Stimulated activated CD4-positive, alpha-beta T cell treated with anti-CD3 and anti-CD28 coated beads, TNF-alpha, amount 100 ng/mL, for 1 hour (primary cell): ENCODE measurements at places on chromosomes 12 and 14.

GRCh38 chr12:64883264-64884163 lies 59.1 kb downstream of the TBC1D30 start:
- DNase-seq, result no peak

DNA sequence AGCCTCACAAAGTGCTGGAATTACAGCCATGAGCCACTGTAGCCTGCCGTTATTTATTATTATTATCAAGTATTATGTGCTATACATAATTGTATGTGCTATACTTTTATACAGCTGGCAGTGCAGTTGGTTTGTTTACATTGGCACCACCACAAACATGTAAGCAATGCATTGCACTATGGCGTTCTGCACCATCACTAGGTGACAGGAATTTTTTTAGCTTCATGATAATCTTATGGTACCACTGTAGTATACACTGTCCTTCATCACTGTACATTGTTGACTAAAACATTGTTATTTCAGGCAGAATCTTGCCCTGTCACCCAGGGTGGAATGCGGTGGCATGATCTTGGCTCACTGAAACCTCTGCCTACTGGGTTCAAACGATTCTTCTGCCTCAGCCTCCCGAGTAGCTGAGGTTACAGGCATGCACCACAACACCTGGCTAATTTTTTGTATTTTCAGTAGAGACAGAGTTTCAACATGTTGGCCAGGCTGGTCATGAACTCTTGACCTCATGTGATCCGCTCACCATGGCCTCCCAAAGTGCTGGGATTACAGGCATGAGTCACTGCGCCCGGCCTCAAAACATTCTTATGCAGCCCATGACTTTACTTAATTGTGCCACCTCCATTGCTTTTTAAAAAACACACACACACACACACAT lies 17.1 kb downstream of the MRPL42 start:
- no peak for DNase-seq

DNA sequence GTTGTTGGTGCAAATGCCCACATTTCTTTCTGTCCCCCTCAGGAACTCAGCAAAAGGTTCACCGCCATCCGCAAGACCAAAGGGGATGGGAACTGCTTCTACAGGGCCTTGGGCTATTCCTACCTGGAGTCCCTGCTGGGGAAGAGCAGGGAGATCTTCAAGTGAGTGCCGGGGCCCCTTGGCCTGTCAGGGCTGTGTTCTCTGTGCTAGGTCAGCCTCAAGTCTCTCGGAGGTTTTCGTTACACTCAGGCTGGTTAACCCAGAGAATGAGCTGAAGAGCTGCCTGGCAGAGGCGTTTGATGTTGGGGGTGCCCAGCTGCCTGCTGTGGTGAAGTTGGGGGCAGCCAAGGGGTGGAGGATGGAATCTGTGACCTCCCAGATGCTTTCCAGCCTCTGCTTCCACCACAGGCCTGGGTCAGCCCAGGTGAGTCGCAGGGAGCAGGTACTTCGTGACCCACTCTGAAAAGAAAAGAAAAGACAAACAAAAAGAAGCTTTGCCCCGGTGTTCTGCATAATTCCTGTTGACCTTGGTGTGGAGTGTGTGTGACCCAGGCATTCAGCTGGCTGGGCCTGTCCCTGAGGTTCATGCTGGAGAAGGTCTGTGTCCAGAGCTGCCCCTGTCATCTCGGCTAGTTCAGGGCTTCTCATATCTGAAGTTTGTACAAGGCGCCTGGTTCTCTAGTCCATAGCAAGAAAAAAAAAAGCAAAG lies 12.9 kb downstream of the OTUB2 start:
- DNase-seq, result no peak

GRCh38 chr12:125406131-125406530 lies 340.9 kb downstream of the AACS start:
- no peak for DNase-seq

- no peak for DNase-seq
These were observed 11.5 kb upstream of the LGMN start for GRCh38 chr14:92759679-92760523.

GRCh38 chr12:103698752-103699560 lies 111.9 kb downstream of the STAB2 start:
- no peak for DNase-seq

GRCh38 chr12:63989301-63989845 lies 144.9 kb downstream of the SRGAP1 start:
- DNase-seq, result no peak

DNA sequence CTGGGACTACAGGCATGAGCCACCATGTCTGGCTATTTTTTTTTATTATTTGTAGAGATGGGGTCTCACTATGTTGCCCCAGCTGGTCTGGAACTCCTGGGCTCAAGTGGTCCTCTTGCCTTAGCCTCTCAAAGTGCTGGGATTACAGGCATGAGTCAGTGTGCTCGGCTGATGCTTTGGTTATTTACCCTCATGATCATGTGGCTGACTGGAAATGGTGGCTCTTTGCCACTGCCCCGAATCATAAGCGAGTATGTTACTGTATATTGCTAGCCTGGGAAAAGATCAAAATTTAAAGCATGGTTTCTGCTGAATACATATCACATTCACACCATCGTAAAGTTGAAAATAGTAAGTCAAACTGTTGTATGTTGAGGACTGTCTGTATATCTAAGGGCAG lies 101.1 kb downstream of the RGS6 start:
- DNase-seq, result no peak

GRCh38 chr12:1093166-1093751 lies 102.2 kb downstream of the ERC1 start:
- no peak for DNase-seq

DNA sequence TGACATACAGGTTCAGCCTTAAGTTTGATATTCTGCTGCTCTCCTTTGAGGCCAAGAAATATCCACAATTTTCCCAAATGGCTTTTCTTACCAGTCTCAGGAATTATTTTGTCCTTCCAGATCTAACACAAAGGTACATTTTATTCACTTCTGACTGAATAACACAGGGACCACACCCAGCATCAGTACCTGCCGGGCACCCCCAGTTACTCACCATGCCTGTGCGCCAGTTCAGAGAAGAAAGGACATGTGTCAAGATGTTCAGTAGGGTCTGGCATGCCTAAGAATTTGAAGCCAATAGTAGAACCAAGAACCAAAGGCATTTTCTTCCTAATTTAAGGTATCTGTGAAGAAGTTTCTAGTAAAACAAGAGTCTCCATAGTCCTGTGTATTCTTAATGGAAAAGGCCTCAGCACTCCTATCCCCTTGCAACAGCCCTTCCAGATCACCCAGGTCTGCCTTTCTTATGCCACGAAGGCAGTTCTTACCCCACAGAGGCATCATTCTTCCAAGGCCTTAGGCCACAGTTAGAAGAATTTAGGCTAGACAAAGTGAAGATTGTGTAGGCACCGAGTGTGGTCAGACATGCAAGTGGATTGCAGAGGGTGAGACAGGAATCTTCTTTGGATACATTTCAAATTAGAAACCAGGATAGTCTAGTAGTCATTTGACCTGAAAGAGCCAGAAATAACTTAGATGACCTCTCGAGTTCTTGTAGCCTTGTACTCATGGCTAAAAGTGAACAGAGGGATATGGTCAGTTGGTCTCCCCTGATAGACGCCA lies 140.1 kb upstream of the HIF1A start:
- no peak for DNase-seq

DNA sequence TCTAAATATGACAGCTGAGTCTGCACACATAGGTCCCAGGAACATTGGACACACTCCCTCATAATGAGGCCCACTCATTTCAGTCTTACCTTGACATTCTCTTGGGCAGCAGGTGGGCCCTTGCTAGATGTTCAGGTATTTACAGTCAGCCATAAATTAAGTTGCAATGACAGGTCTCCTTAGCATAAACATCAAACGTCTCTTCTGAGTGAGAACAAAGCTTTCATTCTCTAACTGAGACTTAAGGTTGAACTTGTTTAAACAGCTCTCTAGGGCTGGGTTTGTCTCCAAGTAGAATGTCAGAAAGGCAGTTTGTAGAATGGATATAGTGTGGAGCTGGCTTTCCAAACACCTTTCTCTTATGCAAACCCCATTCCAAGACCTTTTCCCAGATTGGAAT lies 10.3 kb downstream of the ACVR1B start:
- DNase-seq, result no peak

- no peak for DNase-seq
These were observed 275.6 kb upstream of the PPFIA2 start for GRCh38 chr12:82034769-82035168.

- no peak for DNase-seq
These were observed 94.8 kb downstream of the SLC24A4 start for GRCh38 chr14:92417759-92418158.

GRCh38 chr12:97229004-97229403 lies 233.6 kb upstream of the RMST start:
- DNase-seq, result no peak

GRCh38 chr14:96203635-96204034 lies 1.0 kb upstream of the BDKRB2 start:
- no peak for DNase-seq

GRCh38 chr12:84994426-84994825 lies 41.7 kb downstream of the TSPAN19 start:
- no peak for DNase-seq

GRCh38 chr12:122753319-122753650 lies 661 bp downstream of the DENR start:
- DNase-seq, result no peak

DNA sequence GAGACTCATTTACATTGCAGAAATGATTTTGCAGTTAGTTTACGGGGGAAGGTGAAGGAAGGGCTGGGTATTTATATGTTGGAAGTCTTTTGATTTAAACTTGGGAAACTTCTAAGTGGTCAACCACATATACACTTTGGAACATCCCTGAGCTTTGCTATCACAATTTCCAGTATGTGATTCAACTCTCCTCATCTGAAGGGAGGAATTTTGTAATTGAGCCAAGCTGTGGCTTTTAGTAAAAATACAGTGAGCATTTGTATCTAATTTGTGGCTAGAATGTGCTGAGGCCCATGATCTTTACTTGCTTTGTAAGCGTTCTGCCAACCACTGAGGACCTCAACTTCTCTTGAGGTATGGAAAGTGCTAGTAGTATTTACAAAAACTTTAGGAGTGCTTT lies 235.0 kb upstream of the PDZRN4 start:
- no peak for DNase-seq

DNA sequence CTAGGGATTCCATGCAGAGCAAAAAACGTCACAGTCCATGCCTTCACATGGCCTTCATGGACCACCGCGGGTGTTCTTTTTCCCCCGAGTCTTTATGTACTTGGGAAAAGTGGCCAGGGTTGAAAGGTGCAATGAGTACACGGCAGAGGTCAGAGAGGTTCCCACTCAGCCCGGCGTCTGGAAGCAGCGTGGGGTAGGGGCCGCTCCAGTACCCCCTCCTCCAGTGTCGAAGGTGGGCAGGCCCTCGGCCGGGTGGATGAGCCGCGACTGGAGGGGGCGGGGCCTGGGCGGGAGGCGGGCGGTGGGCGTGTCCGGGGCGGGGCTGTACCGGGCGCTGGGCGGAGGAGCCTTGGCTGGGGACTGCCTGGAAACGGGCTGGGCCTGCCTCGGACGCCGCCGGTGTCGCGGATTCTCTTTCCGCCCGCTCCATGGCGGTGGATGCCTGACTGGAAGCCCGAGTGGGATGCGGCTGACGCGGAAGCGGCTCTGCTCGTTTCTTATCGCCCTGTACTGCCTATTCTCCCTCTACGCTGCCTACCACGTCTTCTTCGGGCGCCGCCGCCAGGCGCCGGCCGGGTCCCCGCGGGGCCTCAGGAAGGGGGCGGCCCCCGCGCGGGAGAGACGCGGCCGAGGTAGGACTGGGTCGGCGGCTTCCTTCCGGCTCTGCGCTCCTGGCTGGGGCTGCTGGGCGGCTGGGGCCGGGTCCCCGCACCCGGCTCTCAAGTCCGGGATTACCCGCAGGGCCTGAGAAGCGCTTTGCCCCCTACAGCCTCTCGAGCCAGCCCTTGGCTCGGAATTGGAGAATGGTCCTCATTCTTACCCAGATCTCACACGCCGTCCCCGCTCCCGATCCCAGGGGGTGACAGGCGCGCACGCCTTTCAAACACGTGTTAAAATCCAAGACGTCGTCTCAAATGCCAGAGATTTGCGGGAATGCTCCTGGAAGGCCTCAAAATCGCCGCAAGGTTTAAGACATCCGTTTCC lies at the start of gene RXYLT1:
RXYLT1 (plus strand) TSS at position 412 of the 984 bp plus-strand sequence; CDS start at position 464, 52 bp downstream.
- DNase-seq, result peak; percentile 65

DNA sequence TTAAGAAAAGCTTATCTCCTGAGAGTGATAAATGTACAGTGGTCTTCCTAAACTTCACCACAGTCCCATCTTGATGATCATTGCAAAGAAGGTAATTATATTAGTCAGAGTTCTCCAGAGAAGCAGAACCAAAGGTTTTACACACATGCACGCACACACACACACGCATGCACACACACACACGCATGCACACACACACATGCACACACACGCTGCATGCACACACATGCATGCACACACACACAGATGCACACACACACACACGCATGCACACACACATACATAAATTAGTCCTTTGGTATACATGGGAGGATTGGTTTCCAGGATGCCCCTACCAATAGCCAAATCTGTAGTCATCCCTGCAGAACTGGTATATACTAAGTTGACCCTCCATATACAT lies 580 bp downstream of the OR4E2 start:
- DNase-seq, result no peak

DNA sequence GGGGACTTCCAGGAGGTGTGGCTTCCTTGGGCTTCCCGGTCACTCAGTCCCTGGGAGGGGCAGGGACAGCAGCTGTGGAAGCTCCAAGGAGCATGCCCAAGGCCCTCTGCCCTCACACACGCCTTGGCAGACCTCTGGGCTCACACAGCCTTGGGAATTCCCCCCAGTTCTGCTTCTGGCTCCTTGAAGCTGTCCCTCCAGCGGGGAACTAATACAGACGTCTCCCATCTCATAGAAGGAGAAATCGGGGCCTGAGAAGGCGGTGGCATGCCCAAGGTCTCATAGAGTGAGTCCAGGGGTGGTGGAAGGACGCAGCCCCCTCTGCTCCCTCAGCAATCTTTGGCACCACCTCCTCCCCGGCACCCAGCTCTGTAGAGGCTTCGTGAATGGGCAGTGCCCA lies 15.7 kb upstream of the TMEM119 start:
- DNase-seq, result no peak
